Uterus (tissue), 4 donors: ENCODE measurements at places on chromosomes 4 and X.
A peak's percentile ranks its signal among the peaks of the same experiment; 100 is the strongest.

DNA sequence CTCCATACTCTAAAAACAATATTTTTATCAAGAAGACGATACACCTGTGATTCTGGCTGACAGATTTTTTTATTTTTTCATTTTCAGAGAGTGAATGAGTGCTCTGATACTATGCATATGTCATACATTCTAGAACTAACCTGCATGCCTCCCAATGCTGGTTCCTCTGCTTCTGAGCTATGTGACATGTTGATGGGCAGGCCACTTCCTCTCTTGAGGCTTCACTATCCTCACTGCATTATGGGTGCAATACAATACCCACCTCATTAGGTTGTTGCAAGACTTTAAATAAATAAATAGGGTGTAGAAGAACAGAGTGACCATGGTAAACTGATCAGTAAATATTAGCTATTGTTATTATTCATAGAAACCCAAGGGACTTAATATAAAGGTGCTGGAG lies 408.3 kb downstream of the HNRNPD start:
- no peak for DNase-seq
- no peak overlapping the region for H3K4me3 ChIP-seq
- H3K36me3 ChIP-seq: no peaks in the 10 kb centered on the region
- no peaks in the 10 kb centered on the region for H3K4me1 ChIP-seq

DNA sequence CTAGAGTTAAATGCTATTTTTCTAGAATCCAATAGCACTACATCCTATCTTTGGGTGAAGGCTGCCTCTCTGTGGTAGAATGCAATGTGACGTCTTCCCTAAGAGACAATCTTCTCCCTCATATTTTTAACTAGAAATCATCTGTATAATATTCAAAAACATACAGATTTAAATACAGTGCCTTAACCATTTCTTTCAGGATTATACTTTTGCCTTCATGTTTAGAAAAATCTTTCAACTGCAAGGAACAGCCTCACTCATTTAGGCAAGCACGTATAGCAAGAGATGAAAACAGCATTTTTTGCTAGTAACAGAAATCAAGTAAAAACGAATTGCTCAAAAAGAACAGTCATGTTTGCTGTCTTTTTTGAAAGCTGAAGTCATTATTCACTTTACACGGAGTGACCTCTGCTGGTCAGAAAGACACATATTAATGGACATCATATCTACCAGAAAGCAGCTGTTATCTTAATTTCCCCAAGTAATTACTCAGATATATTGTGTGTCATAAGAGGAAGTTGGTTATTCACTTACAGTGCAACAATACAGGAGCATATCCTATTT lies 422.3 kb downstream of the STPG2 start:
- no peaks in the 10 kb centered on the region for H3K27me3 ChIP-seq
- no peak overlapping the region for H3K4me3 ChIP-seq
- no peak for DNase-seq
- H3K36me3 ChIP-seq: no peaks in the 10 kb centered on the region
- no peaks in the 10 kb centered on the region for H3K4me1 ChIP-seq
- H3K27ac ChIP-seq: no peak overlapping the region

GRCh38 chr4:189143263-189143952 lies 797.3 kb upstream of the FRG1 start:
- no peaks in the 10 kb centered on the region for H3K27me3 ChIP-seq
- no peak overlapping the region for H3K4me3 ChIP-seq
- H3K36me3 ChIP-seq: no peaks in the 10 kb centered on the region
- DNase-seq: no peak
- no peak overlapping the region for H3K27ac ChIP-seq

GRCh38 chr4:112526061-112526460 lies 10.1 kb upstream of the NEUROG2 start:
- DNase-seq: no peak
- no peaks in the 10 kb centered on the region for H3K36me3 ChIP-seq
- no peak overlapping the region for H3K27ac ChIP-seq
- peaks cover 10% of the 10 kb centered on the region for H3K27me3 ChIP-seq
- no peaks in the 10 kb centered on the region for H3K4me1 ChIP-seq

DNA sequence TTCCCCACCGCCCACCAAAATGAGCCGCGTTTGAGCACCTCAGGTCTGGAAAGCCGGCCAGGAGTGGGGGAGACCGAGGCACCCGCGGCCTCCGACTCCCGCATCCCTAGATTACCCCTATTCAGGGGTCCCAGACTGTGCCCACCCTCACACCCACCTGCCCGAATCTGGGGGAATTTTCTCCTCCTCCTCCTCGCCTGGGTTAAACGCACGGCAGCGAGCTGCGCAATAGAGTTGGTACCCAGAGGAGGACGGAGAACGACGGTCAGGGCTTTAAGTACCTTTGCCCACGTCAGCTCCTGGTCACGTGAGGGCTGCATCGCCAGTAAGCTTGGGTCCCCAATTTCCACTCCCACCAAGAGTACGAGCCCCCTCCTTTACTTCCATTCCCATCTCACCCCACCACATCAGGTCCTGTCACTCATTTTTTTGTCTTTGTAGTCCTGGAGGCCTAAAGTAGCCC lies at the start of gene ARMCX2:
Gene ARMCX2 (minus strand): TSS at position 250 of the 463 bp plus-strand sequence. CDS start 2,262 bp downstream, outside the sequence.
- H3K27ac ChIP-seq: peak within 1 kb of the TSS; percentile 79
- H3K27me3 ChIP-seq: no peaks in the 10 kb centered on the region
- peak within 1 kb of the TSS; percentile 40 for H3K4me3 ChIP-seq
- peak; percentile 79 for DNase-seq

GRCh38 chrX:13747836-13748235 lies 13.3 kb downstream of the OFD1 start:
- no peak overlapping the region for H3K27ac ChIP-seq
- no peak overlapping the region for H3K4me3 ChIP-seq
- DNase-seq: no peak
- H3K27me3 ChIP-seq: no peaks in the 10 kb centered on the region

- no peak overlapping the region for H3K27ac ChIP-seq
- no peaks in the 10 kb centered on the region for H3K36me3 ChIP-seq
- no peak overlapping the region for H3K4me3 ChIP-seq
- H3K27me3 ChIP-seq: no peaks in the 10 kb centered on the region
- no peaks in the 10 kb centered on the region for H3K4me1 ChIP-seq
Measured at GRCh38 chrX:101252634-101253033, 33.0 kb downstream of the DRP2 start.

GRCh38 chr4:8844976-8845690 lies 26.5 kb downstream of the HMX1 start:
- H3K4me3 ChIP-seq: no peak overlapping the region
- no peaks in the 10 kb centered on the region for H3K27me3 ChIP-seq
- no peaks in the 10 kb centered on the region for H3K4me1 ChIP-seq
- no peaks in the 10 kb centered on the region for H3K36me3 ChIP-seq
- H3K27ac ChIP-seq: no peak overlapping the region

DNA sequence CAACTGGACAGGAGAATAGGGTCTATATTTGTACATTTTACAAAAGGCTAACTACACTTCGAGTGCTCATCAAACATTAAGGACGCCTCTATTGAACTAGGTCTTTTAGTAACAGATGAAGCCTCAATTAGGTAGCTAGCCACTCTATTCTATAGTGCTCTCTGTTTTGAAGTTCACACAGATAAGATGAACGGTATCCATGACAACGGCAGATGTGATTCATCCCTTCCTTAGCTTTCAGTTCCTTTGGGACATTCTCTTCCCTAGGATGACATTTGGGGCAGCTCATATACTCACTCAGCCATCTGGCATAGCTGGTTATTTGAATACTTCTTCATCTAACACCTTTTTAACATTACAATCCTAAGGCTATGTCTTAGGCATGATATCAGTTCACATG lies 62.4 kb upstream of the WDFY3 start:
- H3K4me3 ChIP-seq: no peak overlapping the region
- no peaks in the 10 kb centered on the region for H3K4me1 ChIP-seq
- H3K27ac ChIP-seq: no peak overlapping the region
- no peaks in the 10 kb centered on the region for H3K36me3 ChIP-seq
- H3K27me3 ChIP-seq: no peaks in the 10 kb centered on the region
